Lung (tissue), 17 donors: ENCODE measurements at places on chromosomes 12 and 14.

- DNase-seq: peak; percentile 58
- H3K27me3 ChIP-seq: peaks cover 19% of the 10 kb centered on the region
- H3K36me3 ChIP-seq: no peaks in the 10 kb centered on the region
These were observed 507 bp upstream of the CD9 start for GRCh38 chr12:6199531-6200255.

GRCh38 chr12:120847392-120847791 is 56.8 kb downstream of the SPPL3 start:
- no peaks in the 10 kb centered on the region for H3K36me3 ChIP-seq
- no peak for DNase-seq
- H3K4me3 ChIP-seq: no peak overlapping the region
- no peaks in the 10 kb centered on the region for H3K27me3 ChIP-seq

DNA sequence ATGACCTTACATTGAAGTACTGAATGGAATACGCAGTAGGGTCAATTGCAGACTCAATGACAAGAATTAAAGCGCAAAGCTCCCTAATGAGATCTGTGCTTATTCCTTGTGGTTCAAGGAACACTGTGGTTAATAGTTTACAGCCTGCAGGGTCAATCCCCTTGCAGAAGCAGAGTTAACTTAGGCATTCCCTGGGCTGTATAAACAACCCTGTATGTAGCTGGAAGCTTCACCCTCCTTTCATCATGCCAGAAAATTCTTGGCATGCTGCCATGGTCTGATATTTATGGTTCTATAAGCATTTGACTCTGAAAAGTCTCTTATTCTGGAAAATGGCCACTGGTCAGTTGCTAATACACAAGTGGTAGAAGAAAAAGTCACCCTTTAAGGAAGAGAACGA is 227.7 kb downstream of the NOVA1 start:
- H3K4me1 ChIP-seq: no peaks in the 10 kb centered on the region
- no peak overlapping the region for H3K4me3 ChIP-seq
- peak; percentile 96 for DNase-seq
- H3K27me3 ChIP-seq: no peaks in the 10 kb centered on the region
- no peak overlapping the region for H3K27ac ChIP-seq

DNA sequence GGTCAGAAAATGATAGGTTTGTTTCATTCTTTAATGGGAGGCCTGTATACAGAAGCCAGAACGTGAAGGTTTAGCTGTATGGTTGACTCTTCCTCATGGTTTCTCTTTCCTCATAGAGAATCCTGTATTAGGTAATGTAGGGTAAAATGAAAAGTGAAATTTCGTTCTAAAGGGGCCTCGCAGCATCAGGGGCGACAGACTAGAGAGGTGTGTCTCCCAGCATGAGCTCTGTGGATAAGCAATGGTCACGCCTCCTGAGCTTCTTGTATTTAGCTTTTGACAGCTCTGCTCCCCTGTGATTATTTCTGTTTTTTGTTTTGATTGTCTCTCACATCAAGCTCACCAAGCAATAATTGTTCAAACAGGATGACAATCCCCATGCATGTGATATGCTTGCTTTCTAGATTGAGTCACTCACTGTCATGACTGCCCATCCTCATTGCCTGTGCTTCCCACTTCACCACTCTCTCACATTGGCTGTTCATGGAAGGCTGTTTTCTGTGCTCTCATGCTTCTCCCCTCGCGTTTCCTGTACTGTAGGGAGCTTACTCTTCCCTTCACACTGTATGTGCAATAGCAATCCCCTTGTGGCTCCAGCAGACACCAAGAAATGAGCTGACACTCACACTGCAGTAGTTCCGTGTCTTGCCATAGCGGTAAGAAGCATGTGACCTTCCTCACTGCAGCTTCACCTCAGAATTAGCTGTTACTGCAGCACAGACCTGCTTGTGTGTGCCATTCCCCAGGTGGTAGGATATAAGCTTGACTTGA is 44.0 kb downstream of the RAD52 start:
- H3K4me1 ChIP-seq: no peaks in the 10 kb centered on the region
- H3K27ac ChIP-seq: no peak overlapping the region
- no peak for DNase-seq
- no peaks in the 10 kb centered on the region for H3K27me3 ChIP-seq

- H3K27me3 ChIP-seq: no peaks in the 10 kb centered on the region
- no peak for DNase-seq
- no peak overlapping the region for H3K27ac ChIP-seq
- peaks cover 4% of the 10 kb centered on the region for H3K36me3 ChIP-seq
These were observed 135.8 kb downstream of the SYNE2 start for GRCh38 chr14:63988579-63988978.
